ENCODE measurements at places on chromosomes 2 and 18. TPM values are rescaled to one million over a fixed set of nuclear protein-coding genes. Genes with fewer than 3 reads are reported as not detected.

DNA sequence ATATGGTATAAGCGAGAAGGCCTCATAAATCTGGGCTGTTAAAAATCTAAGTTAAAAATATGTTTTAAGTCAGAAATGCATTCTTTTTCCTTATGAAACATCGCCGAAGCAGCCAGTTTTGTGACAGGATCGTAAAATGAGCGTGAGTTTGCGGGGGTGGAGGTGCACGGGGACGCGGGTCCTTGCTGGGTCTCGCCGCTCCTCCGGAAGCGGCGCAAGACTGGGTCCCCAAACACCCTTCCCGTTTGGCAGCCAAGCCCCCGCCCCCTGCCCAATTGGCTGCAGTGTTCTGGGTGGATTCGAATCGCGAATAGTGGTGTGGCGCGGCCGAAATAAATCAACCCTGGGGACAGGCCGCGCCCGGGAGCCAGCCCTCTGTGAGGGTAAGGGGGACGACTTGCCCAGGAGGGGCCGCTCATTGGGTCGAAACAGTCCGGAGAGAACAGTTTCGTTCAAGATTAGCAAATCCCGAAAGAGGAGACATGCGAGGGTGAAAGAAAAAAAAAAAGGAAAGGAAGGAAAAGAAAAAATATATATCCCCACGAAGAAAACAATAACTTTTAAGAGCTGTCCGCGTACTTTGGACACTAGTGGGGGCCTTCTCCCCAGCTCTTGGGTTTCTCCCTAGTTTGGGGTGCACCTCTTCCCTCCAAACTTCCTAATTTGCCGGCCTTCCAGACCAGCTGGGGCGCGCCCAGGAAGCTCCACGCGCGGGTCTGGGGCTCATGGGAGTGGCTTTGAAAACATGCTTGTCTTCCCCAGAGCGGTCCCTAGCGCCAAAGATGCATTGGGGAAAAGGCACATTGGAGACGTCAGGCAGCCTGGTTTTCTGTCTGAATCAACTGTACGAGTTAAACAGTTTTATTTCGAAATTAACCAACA, 3.1 kb upstream of the GATA6 start:
- DNase-seq = no peak

DNA sequence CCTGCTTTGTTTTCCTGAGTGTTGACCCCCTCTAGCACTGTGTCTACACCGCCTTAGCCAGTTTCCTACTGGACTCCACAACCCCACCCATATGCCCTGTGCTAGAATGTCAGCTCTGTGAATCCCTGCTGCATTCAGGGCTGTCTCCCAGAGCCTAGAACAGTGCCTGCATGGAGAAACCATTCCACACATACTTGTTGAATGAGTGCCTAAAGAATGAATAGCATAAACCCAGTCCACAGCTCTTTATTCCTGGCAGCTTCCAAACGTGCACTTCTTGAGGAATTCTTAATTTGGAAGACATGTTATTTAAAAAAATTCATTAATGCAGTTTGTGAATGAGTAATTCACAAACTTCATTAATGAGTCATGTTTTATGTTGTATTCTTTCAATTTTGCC, 6.5 kb upstream of the NAPG start:
- DNase-seq = no peak

DNA sequence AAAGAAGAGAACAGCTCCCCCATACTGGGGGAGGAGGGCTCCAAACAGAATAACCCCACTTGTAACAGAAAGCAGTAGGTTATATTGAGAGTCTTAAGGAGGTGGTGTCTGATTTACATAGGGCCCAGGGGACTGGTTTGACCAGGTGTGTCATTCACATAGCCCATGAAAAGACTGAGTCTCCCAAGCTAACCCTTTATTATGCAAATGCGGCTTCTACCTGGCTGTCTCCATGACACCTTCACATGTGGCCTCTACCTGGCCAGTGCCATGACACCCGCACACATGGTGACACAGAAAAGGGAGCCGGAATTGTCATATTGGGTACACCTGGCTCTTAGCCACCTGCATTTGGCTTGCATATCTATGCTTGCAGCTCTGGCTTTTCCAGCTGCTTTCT, 1057.2 kb upstream of the PIK3C3 start:
- DNase-seq = no peak

- DNase-seq = no peak
Measured at GRCh38 chr2:3754280-3754679, 50.9 kb downstream of the DCDC2C start.

DNA sequence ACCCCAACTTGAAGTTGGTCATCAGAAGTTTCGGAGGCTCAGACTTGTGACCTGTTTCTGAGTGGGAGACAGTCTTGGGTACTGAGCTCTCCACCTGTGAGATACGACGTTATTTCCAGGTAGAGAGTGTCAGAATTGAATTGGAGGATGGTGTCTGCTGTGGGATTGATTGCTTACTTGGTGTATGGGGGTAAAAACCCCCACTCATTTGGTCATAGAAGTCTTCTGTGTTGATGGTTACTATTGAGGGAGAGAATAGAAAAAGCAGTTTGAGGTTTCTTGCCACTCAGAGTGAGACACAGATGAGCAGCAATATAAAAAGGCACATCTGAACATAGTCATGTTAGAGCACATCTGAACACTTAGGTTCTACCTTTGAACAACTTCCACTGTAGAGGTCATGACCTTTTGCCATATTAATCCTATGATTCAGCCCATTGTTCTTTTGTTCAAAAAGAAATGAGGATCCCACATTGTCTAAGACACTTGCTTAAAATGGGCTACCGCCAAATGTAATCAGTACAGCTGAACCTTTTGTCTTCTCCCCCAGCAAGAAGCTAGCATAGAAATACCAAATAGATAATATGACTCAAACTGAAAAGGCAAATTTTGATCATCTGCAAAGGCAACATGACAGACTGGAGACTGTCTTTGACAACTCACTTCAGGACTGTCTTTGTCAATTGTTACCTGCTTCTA, 73.3 kb downstream of the NAB1 start:
- no peak for DNase-seq

The FAM237A gene
- not detected for total RNA-seq

The PLB1 gene
- 0.11 TPM for total RNA-seq

DNA sequence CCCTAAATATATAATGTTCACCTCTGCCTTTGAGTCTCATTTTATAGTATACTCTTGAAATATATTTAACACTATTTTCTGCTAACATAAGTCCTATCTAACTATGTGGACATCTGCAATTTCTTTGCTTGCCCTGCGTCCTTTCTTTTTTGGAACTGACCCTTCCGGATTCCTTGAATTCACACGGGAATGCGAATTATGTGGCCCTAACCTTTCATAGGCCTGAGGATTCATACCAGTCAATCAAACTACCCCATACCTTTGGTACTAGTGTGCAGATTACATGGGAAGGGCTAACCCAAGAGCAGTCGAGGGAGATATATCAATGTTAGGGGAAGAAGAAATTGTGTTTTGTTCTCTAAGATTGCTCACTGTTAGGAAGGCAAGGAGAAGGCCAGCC, 56.4 kb downstream of the NRXN1 start:
- no peak for DNase-seq

All from Karpas-422 (cell line).